Right renal cortex interstitium (tissue), 3 donors: ENCODE measurements at places on chromosomes 2 and 18. TPM values are rescaled to one million over a fixed set of nuclear protein-coding genes. Genes with fewer than 3 reads are reported as not detected.

DNA sequence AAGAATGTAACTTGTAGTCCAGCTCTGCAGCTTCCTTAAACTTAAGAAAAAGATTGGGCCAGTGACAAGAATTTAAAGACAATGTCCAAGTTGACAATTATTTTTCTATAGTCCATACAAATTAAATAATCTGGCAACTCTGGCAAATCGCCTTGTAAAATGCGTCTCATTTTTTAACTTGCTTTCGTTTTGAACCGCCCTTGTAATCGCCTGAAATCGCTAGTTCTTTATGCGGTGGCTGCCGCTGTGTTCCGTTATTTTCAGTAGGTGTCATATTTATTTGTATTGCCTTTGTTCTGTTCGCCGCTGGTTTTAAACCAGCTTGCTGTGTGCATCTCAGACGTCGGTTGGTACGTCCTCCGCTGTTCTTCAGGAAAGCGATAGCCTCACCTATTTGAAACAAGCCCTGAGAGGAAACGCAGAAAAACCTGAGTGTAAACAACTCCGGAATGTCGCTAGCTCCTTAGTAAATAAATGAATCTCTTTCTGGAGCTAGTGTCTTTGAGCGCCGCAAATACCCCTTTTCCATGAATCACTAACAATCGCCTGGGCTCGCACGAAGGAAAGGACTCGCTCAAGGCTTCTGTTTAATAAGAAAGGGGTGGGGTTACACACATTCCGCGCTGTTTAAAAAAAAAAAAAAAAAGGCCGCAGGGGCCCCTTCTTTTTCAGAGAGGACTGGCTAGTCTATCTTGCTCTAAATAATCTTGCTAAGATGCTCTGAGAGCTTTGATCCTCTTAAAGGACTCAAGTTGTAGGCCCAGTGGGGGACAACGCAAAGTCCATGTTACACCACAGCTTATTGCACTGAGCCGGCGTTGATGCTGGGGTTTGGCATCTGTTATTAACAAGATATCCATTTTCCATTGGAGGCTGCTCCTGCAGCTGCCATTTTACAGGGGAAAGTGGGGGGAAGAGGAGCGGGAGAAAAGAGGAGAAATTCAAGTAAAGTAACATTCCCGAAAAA lies 3.0 kb downstream of the HOXD8 start:
- DNase-seq = no peak

GRCh38 chr2:107174171-107174570 lies 288.2 kb upstream of the ST6GAL2 start:
- DNase-seq = no peak

- DNase-seq = no peak
These were observed 19.1 kb upstream of the CYTIP start for GRCh38 chr2:157463002-157463401.

DNA sequence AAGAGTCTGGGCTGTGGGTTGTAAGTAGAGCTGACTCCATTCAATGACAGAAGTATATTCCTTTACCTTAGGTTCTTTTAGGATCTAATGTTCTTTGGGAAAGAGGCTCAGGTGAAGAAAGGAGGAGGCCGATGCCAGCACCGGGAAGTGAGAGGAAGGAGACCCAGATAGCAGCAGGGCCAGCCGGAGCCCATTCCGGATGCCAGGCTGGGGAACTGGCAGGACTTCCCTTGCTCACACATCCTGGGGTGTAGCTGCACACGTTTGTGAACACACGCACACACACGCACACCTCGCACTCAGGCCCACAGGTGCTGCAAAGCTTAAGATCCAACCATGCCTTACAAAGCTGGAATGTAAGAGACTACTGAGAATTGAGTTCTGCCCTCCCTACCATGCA lies 95.8 kb upstream of the SMAD2 start:
- no peak for DNase-seq

- DNase-seq = no peak
These were observed 389.5 kb upstream of the TNP1 start for GRCh38 chr2:217249121-217250012.

- DNase-seq = no peak
These were observed 99.4 kb upstream of the IL1R2 start for GRCh38 chr2:101892377-101892776.

GRCh38 chr2:233588400-233588799 lies 21.8 kb upstream of the USP40 start:
- no peak for DNase-seq

GRCh38 chr2:216316743-216317142 lies 55.5 kb downstream of the MARCHF4 start:
- DNase-seq = no peak

GRCh38 chr2:6986912-6987361 lies 69.7 kb downstream of the RNF144A start:
- DNase-seq = no peak

DNA sequence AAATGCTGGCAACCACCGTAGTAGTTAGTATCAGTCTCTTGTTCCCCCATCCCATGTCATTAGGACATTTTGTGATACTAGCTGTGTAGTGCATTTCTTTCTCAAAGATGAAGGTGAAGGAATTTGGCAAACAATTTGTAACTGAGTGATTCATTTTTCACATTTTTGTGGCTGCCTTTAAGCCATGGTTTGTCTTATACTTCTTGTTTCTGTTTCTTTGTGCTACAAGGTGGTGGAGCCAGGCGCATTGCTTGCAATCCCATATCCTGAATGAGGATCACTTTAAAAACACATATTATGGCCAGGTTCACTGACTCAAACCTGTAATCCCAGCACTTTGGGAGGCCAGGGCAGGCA lies 40.6 kb downstream of the GPD2 start:
- no peak for DNase-seq

DNA sequence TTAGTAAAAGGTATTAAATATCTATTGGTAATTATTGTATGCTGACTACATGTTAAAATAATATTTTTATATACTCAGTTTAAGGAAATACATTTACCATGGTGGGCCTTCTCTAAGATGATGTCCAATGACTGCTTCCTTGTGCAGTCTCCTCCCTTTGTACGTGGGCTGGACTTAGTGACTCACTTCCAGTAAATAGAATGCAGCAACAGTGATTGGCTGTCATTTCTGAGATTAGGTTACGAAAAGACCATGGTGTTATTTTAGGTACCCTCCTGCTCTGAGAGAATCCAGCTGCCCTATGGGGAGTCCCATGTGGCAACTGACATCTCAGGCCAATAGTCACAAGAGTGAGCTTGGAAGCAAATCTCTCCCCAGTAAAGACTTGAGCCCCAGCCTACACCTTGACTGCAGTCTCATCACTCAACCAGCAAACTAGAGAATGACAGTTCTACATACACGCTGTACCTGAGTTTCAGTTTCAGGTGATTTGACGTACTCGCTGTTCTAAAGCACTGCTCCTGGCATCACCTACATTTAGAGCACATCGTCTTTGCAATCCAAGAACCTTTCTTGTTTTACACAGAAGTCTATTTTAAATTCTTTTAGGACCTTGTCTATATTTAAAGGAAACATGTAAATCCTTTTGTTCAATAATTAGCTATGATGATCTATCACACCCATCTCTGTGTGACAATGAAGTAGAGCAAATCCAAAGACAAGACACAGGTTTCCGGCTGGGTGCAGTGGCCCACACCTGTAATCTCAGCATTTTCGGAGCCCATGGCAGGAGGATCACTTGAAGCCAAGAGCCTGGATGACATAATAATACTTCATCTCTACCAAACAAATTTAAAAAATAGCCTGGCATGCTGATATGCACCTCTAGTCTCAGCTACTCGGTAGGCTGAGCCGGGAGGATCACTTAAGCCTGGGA lies 87.2 kb downstream of the COBLL1 start:
- DNase-seq = no peak

DNA sequence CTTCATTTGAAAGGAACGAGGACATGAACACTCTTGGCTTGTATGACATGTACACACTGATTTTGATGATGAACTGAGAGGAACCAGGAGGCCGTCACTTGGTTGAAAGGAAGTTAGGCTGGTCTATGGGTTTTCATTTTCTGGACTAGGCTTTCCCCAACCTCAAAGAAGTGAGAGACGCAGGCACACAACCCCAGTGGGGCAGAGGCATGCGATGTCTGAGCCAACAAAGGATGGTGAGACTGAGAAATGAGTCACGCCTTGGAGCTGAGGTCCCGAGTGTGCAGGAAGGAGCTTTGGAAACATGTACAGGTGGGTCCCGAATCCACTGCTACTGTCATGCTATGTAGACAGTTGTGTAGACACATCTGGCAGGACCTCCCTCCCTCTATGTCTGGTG lies 24.1 kb downstream of the SIGLEC15 start:
- no peak for DNase-seq

- DNase-seq = no peak
These were observed 119.9 kb upstream of the THUMPD2 start for GRCh38 chr2:39898934-39899333.

DNA sequence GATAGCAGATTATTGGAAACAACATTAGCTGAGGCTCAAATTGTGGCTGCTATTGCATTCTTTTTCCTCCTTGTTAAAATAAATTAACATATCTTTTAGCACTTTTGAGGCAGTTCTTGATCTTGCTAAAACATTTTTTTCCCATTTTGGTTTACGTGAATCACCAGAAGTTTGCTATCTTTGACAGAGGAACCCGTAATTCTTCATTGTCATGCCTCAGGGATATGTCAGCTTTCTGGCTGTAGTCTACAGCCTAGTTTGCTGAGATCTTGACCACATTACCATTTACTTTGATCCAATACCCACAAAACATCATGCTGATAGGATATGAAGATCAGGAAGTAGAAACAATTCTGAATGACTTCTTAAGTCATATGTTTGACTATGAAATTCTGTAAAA lies 25.1 kb upstream of the FANCL start:
- no peak for DNase-seq

GRCh38 chr2:8307606-8308180 lies 374.2 kb upstream of the ID2 start:
- DNase-seq = no peak

DNA sequence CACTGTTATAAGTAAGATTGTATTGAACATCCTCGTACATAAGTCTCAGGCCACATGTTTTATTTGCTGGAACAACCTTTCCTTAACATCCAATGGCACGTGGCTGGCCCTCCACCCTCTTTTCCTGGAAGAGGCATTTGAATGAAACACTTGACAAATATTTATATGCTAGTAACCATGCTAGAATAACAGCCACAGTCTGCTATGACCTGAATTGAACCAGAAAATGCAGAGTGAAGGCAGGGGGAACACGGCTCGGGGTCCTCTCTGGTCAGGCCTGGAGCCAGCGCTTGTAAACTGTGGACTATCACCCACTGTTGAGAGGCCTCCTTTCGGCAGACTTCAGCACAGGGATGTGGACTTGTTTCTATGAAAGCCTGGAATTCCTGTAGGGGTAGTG lies 198.2 kb upstream of the COPS8 start:
- no peak for DNase-seq

- no peak for DNase-seq
These were observed 253.1 kb downstream of the TCF4 start for GRCh38 chr18:55334875-55335274.

DNA sequence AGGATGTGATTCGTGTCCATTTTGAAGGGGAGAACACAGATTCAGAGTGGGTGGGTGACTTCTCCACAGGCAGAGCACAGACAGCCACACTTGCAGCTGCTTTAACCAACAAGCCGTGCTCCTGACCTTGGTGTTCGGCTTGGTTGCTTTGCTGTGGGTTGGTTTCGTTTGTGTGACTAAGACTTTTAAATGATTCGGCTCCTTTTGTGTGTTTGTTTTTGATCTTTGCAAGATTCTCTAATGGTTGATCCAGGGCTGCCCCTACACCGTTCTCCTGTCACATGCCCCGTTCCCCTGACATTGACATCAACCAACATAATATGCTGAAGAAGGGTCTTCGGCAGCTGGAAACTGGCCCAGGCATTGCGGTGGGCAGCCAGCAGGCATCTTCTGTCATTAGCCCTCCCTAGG lies 95.9 kb upstream of the MBOAT2 start:
- DNase-seq = no peak

DNA sequence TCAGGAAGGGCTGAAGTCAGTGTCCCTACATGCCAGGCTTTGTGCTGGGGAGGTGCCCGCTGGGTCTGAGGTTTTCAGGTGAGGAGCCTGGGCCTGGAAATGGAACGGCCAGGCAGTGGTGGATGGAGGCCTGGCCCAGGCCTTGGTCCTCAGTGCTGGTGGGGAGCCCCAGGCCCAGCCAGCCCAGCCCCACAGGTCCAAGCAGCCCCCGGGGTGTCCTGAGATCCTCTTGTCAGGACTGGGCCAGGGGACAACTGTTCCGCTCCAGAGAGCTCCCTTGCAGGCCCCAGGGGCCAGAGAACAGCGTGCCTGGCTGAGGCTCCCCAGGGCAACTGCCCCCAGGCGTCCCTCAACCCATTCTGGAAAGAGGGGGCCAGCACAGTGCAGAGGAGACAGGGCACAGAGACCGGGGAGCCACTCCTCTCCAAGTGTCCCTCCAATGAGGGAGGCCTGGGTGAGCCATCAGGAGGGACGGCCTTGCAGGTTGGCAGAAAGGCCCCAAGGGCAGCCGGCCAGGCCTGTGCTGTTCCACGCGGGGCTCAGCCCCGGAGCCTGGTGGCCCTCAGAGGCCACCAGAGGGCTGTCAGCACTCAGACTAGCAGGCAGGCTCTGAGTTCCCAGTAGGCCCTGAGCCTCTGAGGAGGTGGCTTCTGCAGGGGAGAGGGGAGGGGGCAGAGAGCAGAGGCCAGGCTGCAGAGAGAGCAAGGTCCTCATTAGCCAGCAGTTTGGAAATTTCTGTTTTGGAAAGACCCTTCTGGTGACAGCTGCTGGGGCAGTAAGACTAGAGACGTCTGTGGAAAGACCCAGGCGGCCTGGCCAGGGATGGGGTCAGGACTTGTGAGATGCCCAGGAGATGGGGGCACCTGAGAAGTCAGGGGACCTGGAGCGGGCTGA lies 29.4 kb upstream of the SNED1 start:
- no peak for DNase-seq

DNA sequence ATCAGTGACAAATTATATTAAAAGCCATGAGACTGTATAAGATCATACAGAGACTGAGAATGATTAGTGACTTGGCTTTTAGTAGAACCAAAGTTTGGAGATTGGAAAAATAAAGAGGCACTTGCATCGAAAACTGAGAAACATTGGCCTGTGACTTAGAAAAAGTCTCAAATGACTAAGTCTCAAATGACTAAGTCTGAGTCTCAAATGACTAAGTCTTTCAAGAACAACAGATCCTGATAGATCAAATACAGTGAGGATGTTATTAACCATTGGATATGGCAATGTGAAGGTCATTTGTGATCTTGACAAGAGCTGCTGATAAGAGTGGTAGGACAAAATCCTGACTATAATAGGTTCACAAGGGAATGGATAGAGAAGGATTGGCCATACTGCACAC lies 135.5 kb upstream of the FANCL start:
- DNase-seq = no peak

Gene PJVK
- 8.8 TPM for polyA plus RNA-seq

Gene MROH2A
- polyA plus RNA-seq = 0.22 TPM

Gene SULT1C4
- polyA plus RNA-seq = 47.8 TPM

Gene EDAR
- polyA plus RNA-seq = 3.0 TPM

Gene GALNT13
- 2.1 TPM for polyA plus RNA-seq

Gene AFG3L2
- 82.1 TPM for polyA plus RNA-seq

Gene DUSP2
- 2.0 TPM for polyA plus RNA-seq

Gene IL18RAP
- 0.29 TPM for polyA plus RNA-seq

Gene NPPC
- 0.24 TPM for polyA plus RNA-seq

Gene VAPA
- 287 TPM for polyA plus RNA-seq

Gene CNDP2
- polyA plus RNA-seq = 308 TPM
